ENCODE measurements at places on chromosomes 7 and 10.

DNA sequence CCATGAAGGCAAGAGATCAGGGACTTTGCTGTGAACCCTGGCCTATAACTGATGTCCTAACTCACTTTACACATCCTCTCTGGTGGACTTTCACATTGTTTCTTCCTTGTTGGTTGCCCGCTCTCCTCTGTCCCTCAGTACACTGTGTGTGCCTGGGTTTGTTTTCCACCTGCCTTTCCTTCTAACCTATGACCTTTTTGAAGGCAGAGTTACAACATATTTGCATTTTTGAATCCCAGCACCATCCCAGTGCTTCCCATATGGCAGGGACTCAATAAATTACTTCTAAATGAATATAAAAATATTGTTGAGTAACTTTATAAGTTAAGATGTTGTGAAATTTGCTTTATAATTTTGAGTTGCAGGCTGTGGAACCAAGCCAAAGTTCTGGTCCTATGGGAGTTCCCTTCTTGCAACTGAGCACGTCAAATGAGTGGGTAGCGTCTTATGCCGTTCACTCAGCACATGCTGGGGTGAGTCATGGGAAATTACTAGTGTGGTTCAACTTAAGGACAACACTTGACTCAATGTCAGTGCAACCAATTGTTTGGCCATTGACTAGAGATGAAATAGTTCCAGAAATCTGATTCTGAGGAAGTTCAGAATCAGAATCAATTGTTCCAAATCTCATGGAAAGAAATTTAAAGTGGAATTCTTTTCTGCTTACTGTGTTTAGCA is 250.9 kb downstream of the TWIST1 start:
- DNase-seq = no peak

DNA sequence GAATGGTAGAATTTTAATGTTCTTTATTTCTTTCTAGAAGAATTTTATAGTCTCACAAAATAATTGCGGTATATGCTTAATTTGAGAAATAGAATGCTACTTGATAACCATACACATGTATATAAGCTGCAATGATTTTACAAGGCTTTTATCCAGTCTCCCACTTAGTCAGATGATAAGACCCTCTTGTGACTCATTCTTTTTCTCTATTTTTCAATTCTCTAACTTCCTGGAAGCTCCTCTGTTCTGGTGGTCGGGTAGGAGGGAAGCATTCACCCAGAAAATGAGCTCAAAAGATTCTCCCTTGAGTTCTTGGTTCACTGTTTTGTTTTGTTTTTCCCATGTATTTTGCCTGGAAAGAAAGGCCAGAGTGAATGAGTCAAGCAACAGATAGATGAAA is 546.6 kb downstream of the INHBA start:
- no peak for DNase-seq

DNA sequence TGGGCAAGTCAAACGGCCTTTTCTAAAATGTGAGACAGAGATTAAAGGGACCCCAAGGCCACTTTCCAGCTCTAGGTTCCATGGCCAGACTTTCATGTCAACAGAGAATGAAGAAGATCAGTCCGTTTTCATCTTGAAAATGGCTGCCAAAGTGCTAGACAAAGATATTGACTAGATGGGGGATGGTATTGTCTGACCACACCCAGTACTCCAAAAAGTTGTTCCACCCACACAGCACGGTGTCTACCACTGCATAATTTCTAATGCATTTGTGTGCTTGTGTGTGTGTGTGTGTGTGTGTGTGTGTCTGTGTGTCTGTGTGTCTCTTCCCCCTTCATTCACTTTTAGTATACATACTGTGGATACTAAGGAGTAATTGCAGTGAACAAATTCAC is 1.3 kb downstream of the COL1A2 start:
- no peak for DNase-seq

GRCh38 chr7:31683445-31684225 is 3.4 kb upstream of the PPP1R17 start:
- no peak for DNase-seq

DNA sequence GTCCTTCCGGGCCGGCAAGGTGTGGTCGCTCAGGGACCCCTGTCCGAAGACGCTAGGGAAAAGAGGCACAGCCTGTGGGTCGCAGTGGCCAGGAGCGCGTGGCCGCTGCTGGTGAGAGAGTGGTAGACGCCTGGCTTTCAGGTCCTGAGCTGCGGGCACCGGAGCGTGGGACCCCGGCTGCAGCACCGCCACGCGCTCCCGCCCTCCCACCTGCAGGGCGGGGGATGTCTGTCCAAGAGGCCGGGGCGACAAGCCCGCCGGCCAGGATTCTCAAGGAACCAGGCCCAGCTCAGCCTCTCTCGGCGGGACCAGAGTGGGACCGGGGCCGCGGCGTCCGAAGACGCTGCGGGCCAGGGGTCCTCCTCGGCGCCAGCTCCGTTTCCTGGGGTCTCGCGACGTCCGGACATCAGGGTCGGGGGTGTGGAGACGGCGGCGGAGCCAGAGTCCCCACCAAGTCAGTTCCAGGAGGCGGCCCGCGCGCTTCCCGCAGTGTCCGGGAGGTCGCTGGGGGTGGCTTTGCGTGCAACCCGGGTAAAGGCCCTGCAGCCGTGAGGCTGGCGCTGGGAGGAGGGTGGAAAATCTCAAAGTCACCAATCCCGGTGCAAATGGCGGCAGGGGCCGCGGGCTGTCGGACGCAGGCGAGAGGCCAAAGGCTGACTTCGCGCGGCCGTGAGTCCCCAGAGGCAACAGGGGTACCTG is 5.5 kb downstream of the ZNF503 start:
- no peak for DNase-seq

DNA sequence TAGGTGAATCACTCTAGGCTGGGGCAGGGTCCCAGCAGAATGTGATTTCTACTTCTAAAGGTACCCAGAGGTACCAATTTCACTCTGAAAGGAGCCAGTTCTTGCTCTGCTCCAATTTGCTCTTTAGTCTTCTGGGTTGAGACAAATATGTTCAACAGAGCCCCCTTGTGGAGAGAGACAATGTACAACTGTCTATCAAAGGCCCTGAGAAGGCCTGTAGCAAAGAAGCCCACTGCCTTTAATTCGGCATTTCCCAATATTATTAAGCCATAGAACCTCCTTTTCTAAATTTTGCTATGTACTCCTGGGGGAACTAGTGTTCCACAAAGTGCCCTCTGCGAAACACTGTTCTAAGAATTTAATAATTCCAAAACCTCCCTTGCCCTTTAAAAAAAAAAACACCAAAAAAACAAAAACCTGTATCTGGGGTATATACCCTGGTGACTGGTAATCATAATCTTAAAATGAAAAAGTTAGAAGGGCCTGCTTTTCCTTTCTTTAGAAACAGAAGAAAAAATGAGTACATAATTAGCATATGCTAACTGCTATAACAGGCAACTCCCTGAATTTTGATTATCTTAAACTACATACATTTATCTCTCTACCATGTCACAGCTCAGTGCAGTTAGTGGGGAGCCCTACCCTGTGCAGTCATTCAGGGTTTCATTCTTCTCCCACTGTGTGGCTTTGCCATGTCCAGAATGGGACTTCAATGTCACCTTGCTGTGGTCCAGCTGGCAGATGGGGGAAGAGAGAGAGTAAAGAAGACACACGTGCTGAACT is 160.9 kb upstream of the BMPER start:
- DNase-seq = peak; percentile 69

DNA sequence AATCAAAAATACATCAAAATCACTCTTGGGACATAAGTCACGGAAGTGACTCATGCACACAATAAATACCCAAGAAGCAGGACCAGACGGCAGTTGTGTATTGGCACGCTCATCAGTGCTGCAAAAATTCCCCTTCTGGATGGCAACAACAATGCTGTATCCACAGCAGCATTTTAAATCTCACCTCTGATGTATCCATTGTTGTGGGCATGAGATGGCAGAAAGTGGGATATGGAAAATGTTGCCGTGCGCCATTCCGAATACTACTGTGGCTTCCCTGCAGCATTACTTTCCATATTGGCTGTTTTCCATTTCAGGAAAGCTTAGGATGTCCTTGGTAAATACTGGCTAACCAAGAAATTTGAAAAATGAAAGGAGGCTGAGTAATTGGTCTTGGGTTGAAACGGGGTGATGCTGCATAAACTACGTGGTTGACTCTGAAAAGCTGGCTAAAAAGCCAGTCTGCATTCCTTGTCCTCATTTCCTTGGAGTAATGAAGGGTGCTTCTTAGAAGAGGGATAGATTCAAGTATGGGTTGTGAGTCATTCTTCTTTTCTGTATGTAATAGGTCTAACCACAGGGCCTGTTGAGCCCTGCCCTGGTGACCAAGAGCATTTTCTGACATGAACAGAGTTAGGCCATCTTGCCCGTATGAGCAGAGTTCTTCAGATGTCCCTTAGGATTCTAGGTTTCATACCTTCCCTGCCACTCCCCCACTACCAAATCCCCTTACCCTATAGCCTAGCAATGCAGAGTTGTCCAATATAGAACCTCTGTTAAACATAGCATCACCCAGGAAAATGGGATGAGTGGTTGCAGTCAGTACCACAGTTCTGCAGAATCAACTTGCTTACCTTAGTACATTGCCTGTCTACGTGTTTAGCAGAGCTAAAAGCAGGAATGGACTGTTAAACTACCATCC is 36.3 kb upstream of the TOMM7 start:
- DNase-seq = peak; percentile 59

GRCh38 chr10:102316421-102316820 is 71.1 kb downstream of the GBF1 start:
- no peak for DNase-seq

DNA sequence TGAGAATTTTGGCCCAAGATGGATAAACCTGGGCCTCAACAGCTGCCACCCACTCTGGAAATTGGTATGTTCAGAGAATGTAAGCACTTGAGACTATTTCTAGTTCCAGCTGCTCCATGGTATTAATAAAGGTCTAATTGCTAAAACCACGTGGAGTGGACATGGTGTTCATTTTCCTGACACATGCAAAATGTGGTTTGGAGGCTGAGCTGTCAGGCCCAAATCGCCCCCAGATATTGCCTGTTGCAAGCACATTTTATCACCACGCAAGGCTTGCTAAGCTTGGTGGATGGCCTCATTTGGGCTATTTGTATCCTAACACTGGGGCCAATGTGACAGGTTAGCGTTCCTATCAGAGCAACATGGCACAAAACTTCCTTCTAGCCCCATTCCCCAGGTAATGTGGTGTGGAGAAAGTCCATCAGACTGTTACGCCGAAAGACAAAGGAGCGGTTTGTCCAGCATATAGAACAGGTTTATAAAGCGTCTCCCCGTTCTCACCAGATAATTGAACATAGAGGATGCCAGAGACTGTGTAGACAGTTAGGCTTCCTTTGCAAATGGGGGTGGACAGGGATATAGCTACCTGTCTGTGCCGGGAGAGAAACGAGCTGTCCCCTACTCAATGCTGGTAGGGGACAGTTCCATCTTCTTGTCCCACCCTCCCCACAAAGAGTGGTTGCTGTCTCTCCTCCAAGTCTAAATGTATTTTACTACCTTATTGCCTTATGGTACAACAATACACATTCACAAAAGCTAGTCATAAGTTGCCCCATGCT is 78.0 kb upstream of the ANKRD1 start:
- DNase-seq = no peak

- no peak for DNase-seq
Observed at GRCh38 chr10:14371581-14371980, 40.9 kb upstream of the FRMD4A start.

GRCh38 chr7:92156990-92157389 is 22.0 kb downstream of the LRRD1 start:
- DNase-seq = no peak

- DNase-seq = no peak
Observed at GRCh38 chr7:13014011-13014410, 326.6 kb downstream of the ARL4A start.

- peak; percentile 26 for DNase-seq
Observed at GRCh38 chr10:62554632-62555199, 180.5 kb downstream of the ZNF365 start.

GRCh38 chr7:32762925-32763293 is 128.7 kb downstream of the KBTBD2 start:
- DNase-seq = no peak

GRCh38 chr7:107469929-107470328 is at the start of gene GPR22:
Gene GPR22 (plus strand): TSS chr7:107470057. CDS start chr7:107474061, 4,004 bp downstream.
- no peak for DNase-seq

GRCh38 chr7:51079494-51079893 is 237.1 kb downstream of the COBL start:
- no peak for DNase-seq

DNA sequence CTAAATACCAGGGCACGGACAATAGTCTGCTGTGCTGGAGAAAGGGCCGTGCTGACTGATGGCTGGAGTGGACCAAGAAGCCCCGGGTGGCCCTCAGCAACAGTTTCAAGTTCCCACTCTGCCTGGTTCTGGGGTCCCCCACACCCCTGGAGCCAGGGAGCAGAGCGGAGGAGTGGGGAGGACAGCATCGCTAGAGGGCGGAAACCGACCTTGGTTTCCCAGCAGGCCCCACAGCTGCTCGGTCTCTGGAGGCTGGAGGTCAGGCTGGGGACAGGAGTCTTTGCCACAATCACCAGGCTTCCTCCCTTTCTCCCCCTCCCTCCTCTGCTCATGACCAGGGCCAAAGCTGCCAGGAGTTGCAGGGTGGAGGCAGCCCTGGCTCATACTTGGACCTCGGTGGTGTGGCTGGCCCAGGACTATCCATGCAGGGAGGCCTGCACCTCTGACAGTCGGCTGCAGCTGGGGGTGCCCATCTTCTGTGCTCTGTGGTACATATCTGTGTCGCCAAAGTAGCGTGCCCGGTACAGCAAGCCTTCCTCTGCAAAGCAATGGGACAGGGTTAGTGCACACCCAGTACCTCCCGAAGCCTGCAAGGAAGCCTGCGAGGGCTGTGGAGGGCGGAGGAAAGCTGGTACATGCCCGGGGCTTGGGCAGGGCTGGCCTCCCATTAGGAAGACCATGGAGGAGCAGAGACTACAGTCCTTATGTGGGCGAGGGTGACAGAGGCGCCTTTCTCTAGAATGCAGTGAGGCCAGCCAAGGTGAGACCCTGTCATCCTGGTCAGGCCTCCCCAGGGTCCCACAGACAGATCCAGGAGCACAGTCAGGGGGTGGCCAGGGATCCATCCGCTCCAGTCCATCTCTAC is 19.1 kb downstream of the DNAJB12 start:
- no peak for DNase-seq

- no peak for DNase-seq
Observed at GRCh38 chr10:20313665-20314064, 497.4 kb downstream of the PLXDC2 start.

DNA sequence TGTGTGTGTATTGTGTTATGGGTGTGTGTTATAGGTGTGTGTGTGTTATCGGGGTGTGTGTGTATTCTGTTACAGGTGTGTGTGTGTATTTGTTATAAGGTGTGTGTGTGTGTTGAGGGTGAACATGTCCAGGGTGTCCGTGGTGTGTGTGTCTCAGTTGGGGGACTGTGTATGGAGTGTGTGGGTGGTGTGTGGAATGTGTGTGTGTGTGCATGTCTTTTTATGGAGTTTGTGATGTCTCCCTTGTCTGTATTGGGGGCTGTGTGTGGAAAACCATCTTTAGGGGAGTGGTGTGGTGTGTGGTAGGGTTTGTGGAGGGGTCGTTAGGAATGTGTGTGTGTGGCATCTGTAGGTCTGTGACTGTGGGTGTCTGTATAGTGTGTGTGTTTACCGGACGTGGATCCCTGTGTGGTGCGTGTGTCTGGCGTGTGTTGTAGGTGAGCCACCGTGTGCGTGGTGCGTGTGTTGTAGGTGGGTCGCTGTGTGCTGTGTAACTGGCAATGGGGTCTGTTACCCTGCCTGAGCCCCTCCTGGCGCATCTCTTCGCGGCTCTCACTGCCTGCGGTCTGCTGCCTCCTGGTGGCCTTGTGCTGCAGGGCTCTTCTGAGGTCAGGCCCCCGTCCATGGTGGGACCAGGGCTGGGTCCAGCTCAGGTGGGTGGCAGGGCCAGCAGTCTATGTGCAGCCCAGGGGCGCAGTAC is 61.7 kb downstream of the PALD1 start:
- peak; percentile 12 for DNase-seq

GRCh38 chr7:271266-272107 is 18.5 kb upstream of the FOXL3 start:
- no peak for DNase-seq

GRCh38 chr10:8183241-8183704 is 128.8 kb downstream of the GATA3 start:
- peak; percentile 3 for DNase-seq

Measured in hematopoietic multipotent progenitor cell treated with erythropoietin and hydrocortisone succinate and interleukin-3 and kit ligand, for 8 days (in vitro differentiated cells).